ENCODE measurements at places on chromosomes 2 and 18. TPM values are rescaled to one million over a fixed set of nuclear protein-coding genes. Genes with fewer than 3 reads are reported as not detected.
A peak's percentile ranks its signal among the peaks of the same experiment; 100 is the strongest.

- DNase-seq, result no peak
Observed at GRCh38 chr2:109030870-109031475, 42.0 kb upstream of the EDAR start.

- no peak for DNase-seq
Observed at GRCh38 chr2:99910902-99911301, 231.5 kb downstream of the AFF3 start.

ZNF236 gene
- total RNA-seq, result 23.6 TPM

- no peak for DNase-seq
Observed at GRCh38 chr2:167692936-167693335, 554.5 kb downstream of the STK39 start.

DNA sequence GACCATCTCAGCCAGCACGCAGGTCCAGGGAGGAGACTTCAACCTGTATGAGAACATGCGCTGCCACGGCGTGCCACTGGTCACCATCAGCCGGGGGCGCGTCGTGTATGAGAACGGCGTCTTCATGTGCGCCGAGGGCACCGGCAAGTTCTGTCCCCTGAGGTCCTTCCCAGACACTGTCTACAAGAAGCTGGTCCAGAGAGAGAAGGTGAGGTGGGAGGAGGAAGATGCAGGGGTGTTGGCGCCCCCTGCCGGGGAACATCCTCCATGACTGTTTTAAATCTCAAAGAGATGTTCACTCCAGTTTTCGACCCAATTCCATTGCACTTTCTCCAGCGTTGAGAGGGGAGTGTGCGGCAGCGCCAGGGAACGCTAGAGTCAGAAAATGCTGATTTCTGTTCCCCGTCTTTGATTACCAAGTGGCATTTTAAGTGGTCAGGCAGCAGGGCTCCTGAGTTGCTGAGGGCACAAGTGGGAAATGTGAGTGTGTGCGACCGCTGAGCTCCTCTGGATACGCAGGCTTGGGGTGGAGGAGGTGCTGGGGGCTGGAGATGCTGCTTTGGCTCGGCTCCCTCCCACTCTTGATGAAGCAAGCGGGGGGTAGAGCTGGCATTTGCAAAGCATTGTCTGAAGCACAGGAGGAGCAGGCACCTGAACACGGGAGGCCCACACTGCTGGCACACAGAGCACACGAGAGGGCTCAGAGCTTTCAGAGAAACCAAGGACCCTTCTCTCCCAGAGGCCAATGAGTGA is 27.7 kb upstream of the MAPRE3 start:
- peak; percentile 87 for DNase-seq

DNA sequence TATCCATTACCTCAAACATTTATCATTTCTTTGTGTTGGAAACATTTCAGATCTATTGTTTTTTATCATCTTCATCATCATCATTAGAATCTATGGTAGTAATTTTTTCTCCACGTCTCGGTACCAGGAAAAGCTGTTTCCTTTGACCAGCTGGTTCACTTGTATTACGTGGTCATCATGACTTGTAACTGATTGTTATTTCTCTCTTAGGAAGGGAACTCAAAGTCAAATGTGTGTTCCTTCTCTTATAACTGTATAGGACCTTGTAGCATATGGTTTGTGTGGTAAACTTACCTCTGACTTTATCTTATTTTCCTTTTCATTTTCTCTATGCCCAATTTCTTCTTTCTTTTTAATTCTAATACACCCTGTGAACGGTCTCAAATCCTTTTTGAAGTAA is 16.5 kb downstream of the NCOA1 start:
- DNase-seq, result no peak

SCTR gene
- not detected for total RNA-seq

DNA sequence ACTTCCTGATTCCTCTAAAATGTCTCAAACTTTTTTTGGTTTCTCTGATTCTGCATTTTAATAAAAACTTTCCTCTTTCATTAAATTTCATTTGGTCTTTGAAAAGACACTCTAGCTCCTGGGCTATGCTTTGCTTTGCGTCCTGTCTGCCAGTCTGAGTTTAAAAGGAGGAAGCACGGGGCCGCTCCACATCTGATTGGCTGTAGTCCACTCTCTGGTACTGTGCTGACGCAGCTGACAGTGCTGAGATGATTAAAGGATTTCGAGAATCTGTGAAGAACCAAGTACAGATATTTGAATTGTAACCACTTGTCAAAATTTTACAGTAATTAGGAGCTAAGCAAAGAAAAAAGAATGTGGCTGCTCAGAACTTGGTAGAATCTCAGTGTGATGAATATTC is 199.6 kb upstream of the HNMT start:
- DNase-seq, result no peak

- peak; percentile 82 for DNase-seq
Observed at GRCh38 chr18:58997811-58998337, 133.2 kb downstream of the ZNF532 start.

GRCh38 chr2:17813742-17814473 is 2.4 kb upstream of the MSGN1 start:
- peak; percentile 66 for DNase-seq

SNORC gene
- 1.7 TPM for total RNA-seq

GRCh38 chr2:201779901-201780673 is 646 bp downstream of the ALS2 start:
- no peak for DNase-seq

GRCh38 chr2:148552675-148553331 is 91.7 kb upstream of the EPC2 start:
- no peak for DNase-seq

DNA sequence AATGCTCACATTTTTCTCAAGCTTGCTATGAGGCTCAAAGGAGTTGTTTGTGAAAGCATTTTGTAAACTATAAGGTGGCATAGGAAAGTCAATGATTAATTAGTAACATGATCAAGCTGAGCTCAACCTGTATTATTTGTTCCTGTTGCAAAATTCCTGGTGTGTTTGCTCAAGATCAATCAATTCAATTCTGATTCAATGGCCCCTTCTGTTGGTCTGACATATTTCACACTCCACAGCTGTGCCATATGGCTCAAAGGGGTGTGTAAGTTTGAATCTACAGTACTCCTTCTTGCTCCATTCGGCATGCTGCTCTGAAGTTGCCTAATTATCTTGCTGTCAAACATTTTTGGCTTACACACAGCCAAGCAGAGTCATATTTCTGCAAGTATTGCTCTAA is 341.6 kb upstream of the LRP1B start:
- DNase-seq, result no peak

GRCh38 chr2:241314226-241315092 is 1.0 kb downstream of the HDLBP start:
- no peak for DNase-seq

DNA sequence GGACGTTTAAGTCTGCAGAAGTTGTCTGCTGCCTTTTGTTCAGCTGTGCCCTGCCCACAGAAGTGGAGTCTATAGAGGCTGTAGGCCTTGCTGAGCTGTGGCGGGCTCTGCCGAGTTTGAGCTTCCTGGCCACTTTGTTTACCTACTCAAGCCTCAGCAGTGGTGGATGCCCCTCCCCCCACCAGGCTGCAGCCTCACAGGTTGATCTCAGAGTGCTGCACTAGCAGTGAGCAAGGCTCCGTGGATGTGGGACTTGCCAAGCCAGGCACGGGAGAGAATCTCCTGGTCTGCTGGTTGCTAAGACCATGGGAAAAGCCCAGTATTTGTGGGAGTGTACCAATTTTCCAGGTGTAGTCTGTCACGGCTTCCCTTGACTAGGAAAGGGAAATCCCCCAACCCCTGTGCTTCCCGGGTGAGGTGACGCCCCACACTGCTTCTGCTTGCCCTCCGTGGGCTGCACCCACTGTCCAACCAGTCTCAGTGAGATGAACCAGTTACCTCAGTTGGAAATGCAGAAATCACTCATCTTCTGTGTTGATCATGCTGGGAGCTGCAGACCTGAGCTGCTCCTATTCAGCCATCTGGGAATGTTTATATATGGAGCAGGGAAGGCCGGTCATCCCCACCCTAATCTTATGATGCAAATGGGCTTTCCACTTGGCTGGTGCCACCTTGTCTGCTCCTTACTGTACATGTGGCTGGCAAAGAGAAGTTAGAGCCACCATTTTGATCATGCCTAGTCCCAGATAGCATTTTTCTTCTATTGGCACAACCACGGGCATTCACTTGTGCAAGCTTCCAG is 156.9 kb upstream of the ITGA6 start:
- no peak for DNase-seq

- DNase-seq, result no peak
Observed at GRCh38 chr2:135337071-135337470, 193.9 kb downstream of the ZRANB3 start.

DNA sequence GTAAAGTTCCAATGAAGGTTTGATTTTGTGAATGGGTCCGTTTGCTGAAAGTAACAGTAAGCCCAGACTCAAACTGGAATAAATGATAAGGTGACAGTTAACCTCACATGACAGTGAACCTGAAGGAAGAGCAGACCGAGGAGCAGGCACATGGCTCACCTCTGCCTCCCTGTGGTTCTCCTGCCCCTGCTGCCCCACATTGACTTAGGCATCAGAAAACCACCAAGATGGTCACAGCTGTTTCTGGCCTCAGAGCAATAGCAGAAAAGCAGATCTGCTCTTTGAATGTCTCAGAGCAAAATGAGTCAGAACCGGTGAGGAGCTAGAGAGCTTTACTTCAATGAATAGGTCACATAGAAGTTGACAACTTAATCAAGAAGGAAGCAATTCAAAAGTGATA is 487.6 kb downstream of the METTL4 start:
- no peak for DNase-seq

- no peak for DNase-seq
Observed at GRCh38 chr2:240909216-240909974, 3.3 kb downstream of the CROCC2 start.

DNA sequence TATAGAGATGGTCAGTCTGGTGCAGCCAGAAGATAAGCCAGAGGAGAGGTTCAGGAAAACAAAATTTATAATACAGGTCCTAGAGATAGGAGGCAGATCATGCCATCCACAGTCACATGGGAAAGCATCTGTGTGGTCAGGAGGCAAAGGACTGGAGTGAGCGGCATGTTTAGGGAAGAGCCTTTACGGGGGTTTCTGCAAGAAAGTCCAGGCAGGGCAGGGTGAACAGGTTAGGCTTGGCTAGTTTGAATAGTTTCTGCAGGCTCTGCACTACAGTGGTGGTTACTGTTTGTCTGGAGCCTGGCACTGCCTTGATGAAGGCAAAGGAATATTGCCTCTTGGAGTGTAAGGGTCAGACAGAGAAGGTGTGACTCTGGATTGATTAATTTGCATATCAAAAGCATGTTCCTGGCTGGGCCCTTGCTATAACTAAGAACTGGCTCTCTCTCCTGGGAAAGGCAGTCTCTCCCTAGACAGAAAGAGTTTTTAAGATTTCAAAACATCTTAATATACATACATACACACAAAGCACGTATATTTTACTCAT is 1034.7 kb upstream of the CHAC2 start:
- no peak for DNase-seq

Measured in aorta (tissue), 5 donors.